ENCODE measurements at places on chromosomes 7 and 10. TPM values are rescaled to one million over a fixed set of nuclear protein-coding genes. Genes with fewer than 3 reads are reported as not detected.

DNA sequence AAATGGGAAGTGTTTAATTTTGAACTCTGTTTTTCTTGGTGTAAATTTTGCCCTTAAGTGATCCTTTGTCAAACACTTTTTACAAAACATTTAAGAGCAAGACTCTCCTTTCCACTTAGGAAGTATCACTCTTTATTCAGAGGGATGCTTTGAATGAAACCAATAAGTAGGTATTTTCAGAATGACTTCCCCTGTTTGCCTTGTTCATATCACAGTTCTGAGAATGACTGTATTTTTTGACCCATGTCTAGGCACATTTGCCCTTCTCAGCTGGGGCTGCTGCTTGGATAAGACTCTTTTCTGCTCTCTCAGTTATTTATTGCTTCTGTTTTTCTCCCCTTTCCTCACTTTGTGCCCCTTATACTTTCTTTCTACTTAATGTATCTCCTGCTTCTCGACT lies 98.2 kb downstream of the CCNY start:
- DNase-seq, result no peak
- no peak overlapping the region for H3K27ac ChIP-seq
- no peaks in the 10 kb centered on the region for H3K27me3 ChIP-seq
- H3K36me3 ChIP-seq, result no peaks in the 10 kb centered on the region
- no peaks in the 10 kb centered on the region for H3K4me1 ChIP-seq

DNA sequence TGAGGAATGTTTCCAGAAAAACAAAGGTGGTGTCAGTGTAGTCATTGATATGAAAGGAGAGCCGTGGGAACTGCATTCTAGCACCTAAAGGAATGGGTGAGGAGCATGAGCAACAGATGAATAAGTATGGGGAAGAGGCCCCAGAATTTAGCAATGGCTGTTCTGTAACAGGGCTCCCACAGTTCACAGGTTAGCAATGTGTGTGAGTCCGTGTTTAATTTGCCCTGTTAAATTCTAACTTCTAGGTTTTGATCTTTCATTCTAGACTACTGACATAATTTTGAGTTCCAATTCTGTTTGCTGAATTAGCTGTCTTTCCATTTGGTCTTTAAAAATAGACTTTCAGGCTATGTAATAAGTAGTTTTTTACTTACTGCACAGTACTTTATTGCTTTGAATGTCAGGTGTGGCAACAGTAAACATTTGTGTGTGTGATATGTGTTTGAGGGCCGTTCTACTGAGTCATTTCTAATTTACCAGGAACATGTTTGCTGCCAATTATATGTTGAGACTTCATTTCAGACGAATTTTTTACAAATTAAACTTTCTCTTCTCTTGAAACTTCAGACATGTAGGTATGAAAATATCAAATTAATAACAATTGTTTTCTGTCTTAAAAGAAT lies 8.8 kb downstream of the STK17A start:
- H3K27ac ChIP-seq, result no peak overlapping the region
- H3K27me3 ChIP-seq, result no peaks in the 10 kb centered on the region
- DNase-seq, result no peak

- DNase-seq, result no peak
- H3K27ac ChIP-seq, result no peak overlapping the region
- H3K36me3 ChIP-seq, result no peaks in the 10 kb centered on the region
- no peaks in the 10 kb centered on the region for H3K27me3 ChIP-seq
These were observed 118.7 kb downstream of the SLIT1 start for GRCh38 chr10:97066877-97067555.

- H3K27ac ChIP-seq, result no peak overlapping the region
- no peak overlapping the region for H3K4me3 ChIP-seq
- H3K4me1 ChIP-seq, result no peaks in the 10 kb centered on the region
- H3K27me3 ChIP-seq, result no peaks in the 10 kb centered on the region
- no peaks in the 10 kb centered on the region for H3K36me3 ChIP-seq
These were observed 362.7 kb downstream of the DNAJB6 start for GRCh38 chr7:157699357-157700013.

DNA sequence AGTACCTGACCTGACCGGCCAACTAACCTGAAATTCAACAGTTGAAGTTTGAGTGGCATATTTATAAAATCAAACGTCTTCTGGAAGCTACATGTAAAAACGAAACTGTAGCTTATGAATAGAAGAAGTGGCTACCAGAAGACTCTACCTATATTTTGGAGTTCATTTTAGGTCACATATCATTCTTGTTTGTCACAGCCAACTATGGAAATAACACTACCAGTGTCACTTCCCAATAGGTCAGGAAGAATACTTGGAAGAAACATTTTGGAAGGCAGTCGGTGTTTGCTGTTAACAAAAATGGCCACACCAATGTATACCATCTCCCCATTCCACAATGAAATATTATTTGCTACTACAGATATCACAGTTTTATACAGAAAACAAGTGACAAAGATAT lies 12.6 kb downstream of the TWIST1 start:
- no peak overlapping the region for H3K27ac ChIP-seq
- H3K4me1 ChIP-seq, result peaks cover 32% of the 10 kb centered on the region
- H3K4me3 ChIP-seq, result no peak overlapping the region
- H3K36me3 ChIP-seq, result no peaks in the 10 kb centered on the region

DNA sequence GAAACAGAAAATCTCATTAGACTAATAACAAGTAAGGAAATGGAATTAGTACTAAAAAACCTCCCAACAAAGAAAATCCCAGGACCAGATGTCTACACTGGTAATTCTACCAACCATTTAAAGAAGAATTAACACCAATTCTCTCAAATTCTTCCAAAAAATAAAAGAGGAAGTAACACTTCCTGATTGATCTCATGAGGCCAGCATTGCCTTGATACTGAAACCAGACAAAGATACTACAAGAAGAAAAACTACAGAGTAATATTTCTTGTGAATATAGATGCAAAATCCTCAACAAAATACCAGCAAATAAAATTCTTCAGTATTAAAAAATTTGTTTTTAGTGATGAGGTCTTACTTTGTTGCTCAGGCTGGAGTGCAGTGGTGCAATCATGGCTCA lies 21.3 kb downstream of the GCK start:
- no peak overlapping the region for H3K4me3 ChIP-seq
- H3K36me3 ChIP-seq, result no peaks in the 10 kb centered on the region
- no peak overlapping the region for H3K27ac ChIP-seq
- no peaks in the 10 kb centered on the region for H3K27me3 ChIP-seq
- H3K4me1 ChIP-seq, result no peaks in the 10 kb centered on the region
- no peak for DNase-seq

DNA sequence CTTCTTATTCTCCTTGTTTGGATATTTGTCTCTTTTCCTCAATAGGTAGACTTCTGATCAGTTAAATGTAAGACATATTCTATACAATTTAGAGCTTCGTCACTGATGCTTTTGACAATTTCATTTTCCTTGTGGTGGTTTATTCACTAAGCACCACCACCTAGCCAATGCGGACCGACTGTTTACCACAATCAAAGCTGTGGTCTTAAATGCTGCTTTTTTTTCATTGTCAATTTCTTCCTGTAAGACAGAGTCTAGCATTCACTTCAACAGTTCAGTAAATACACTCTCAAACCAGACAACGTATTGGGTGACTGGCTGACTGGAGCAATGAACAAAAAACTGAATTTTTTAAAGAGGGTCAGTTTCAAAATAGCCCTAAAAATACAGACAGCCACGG lies 239.0 kb downstream of the DNAJB6 start:
- no peaks in the 10 kb centered on the region for H3K4me1 ChIP-seq
- H3K27ac ChIP-seq, result no peak overlapping the region
- H3K4me3 ChIP-seq, result no peak overlapping the region
- H3K27me3 ChIP-seq, result no peaks in the 10 kb centered on the region
- no peak for DNase-seq

DNA sequence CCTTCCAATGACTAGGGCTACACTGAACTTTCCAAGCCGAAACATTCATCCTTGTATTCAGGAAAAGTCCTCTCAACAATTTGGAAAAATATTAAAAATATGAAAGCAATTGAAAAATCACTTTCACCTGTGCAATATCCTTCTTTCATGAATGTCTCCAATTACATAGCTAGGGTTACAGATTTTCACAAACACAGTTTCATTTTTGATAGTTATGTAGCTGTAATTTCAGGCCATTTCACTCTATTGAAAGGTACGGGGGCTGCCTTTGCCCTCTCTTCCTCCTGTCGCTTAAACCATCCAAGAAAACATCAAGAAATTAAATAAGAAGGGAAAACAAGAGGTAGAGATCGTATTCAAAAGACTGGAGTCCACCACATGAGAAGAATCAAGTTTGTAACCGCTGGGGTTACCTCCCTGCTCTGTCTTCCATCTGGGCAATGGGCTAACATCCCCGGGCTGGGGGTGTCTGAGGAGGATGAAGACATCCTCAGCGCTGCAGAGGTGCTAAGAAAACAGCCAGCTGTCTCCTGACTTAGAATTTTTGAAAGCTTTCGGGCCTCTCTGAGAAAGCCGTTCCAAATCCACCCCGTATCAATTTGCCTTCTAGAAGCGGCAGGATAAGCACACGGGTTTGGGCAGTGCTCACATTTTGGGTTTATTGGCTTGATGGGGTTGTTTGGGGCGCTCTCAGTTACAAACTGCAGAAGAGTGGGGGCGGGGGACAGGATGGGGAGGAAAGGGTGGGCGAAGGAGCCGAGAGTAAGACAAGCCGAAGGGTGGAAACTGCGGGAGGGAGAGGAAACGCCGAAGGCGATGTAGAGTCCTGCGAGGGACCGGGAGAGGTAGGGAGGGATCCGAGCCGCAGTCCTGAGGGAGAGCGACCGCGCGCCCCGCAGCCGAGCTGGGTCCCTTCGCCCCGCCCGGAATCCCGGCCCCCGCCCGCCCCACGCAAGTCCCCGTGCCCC lies 24.3 kb upstream of the VAX1 start:
- H3K4me1 ChIP-seq, result peaks cover 45% of the 10 kb centered on the region
- peak overlapping the region; percentile 45 for H3K4me3 ChIP-seq
- H3K27ac ChIP-seq, result no peak overlapping the region
- peaks cover 79% of the 10 kb centered on the region for H3K27me3 ChIP-seq
- DNase-seq, result no peak

GRCh38 chr7:55128693-55129394 lies 110.0 kb downstream of the EGFR start:
- peak overlapping the region; percentile 90 for H3K27ac ChIP-seq
- H3K4me3 ChIP-seq, result no peak overlapping the region
- peaks cover 83% of the 10 kb centered on the region for H3K4me1 ChIP-seq
- DNase-seq, result no peak
- H3K27me3 ChIP-seq, result no peaks in the 10 kb centered on the region
- no peaks in the 10 kb centered on the region for H3K36me3 ChIP-seq

GRCh38 chr7:371119-371778 lies 81.3 kb downstream of the FOXL3 start:
- no peak overlapping the region for H3K4me3 ChIP-seq
- no peak overlapping the region for H3K27ac ChIP-seq
- no peaks in the 10 kb centered on the region for H3K4me1 ChIP-seq
- peaks cover 5% of the 10 kb centered on the region for H3K27me3 ChIP-seq

GRCh38 chr10:6047847-6048246 lies 14.3 kb downstream of the IL2RA start:
- peak; percentile 72 for DNase-seq
- no peak overlapping the region for H3K4me3 ChIP-seq
- no peaks in the 10 kb centered on the region for H3K27me3 ChIP-seq
- peaks cover 19% of the 10 kb centered on the region for H3K4me1 ChIP-seq
- H3K36me3 ChIP-seq, result no peaks in the 10 kb centered on the region

The DLD gene
- 99.9 TPM for total RNA-seq

The TMEM213 gene
- total RNA-seq, result not detected

The NEUROG3 gene
- total RNA-seq, result not detected

The RELN gene
- 4.9 TPM for total RNA-seq

The FUOM gene
- 12.2 TPM for total RNA-seq

The CRYGN gene
- 0.17 TPM for total RNA-seq

The OR2A1 gene
- total RNA-seq, result 0.17 TPM

The CCDC172 gene
- total RNA-seq, result not detected

All from esophagus muscularis mucosa (tissue), 4 donors.